ENCODE measurements at places on chromosomes 13 and 19.

DNA sequence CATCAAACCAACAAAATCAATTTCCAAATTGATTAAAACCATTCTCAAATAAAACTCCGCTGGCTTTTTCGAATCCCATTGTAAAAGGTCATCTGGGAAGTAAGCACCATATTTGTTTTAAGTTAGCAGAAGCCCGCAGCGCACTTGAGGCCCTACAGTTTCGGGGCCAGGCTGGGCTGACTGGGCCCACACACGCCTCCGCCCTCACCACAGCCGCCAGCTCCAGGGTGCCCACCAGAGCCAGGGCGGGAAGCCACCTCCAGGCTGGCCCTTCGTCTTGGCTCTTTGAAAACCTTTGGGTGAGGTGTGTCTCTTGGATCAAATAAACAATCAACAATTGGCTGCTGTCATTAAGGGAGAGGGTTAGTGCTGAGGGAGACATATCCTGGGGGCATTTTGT lies 133.3 kb downstream of the SOX1 start:
- DNase-seq = no peak

GRCh38 chr19:5018224-5019015 lies 49.5 kb downstream of the KDM4B start:
- DNase-seq = no peak

GRCh38 chr13:53822136-53822535 lies 793.5 kb downstream of the OLFM4 start:
- no peak for DNase-seq

DNA sequence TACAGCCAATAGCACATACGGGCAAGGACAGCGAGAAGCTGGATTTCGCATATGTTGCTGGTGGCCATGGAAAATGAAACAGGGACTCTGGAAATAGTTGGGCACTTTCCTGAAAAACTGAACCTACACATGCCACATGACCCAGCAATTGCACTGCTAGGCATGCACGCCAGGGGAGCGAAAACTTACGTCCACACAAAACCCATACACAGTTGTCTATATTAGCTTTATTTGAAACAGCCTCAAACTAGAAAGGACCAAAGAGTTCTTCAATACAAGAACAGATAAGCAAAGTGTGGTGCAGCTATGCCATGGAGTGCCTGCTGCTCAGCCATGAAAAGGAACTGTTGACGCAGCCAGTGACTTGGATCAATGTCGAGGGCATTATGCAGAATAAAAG lies 7.3 kb upstream of the SPACA7 start:
- no peak for DNase-seq

GRCh38 chr13:39599842-39600241 lies 3.2 kb downstream of the LHFPL6 start:
- DNase-seq = no peak

- no peak for DNase-seq
These were observed at the start of gene SIGLEC6 for GRCh38 chr19:51531349-51532315. Gene SIGLEC6, minus strand, starts transcription at chr19:51531670. Its CDS starts 22 bp downstream, at chr19:51531648.

- no peak for DNase-seq
These were observed 82.7 kb downstream of the ATP11A start for GRCh38 chr13:112772539-112772909.

GRCh38 chr19:49850487-49851342 lies at the start of gene PTOV1:
Gene PTOV1, plus strand, starts transcription at chr19:49851159.
- peak; percentile 72 for DNase-seq

DNA sequence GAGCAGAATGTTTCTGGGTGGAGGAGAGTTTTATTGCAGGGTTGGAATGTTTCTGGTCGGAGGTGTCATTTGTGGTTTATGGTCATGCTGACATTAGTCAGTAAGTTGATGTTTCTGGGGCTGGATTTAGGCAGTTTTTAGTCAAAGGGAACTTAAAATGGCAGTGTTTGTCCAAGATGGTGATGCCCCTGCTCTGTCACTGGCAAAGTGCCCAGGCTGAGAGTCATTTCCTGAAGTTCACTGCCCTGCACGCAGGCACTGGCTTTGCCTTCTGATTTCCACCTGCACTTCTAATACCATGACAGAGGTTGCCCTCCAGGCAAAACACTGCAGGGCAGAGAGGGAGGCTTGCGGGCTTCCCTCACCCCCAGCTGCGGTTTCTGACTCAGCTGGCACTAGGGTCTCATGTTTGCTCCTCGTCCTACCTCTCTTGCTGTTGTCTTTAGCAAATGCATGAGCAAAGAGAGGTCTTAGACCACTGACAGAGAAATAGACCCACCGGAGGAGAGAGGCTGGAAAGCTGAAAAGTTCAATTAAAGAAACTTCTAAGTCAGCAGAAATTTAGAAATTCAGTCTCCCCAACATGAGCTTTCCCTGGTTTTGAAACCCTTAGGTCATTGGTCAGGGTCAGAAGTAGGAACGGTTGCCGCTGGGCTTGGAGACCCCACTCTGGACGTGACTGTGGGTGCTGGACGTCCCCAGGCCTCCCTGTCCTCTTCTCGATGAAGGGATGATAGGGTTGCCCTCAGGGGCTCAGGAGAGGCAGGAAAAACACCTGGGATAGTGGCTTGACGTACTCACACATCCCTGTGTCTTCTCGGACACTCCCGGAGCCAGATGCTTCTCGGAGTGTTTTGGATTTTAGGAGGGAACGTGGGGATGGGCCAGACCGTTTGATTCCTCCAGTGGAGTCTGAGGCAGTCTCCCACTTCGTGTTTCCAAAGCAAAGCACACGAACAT lies 26.3 kb downstream of the TMEM255B start:
- no peak for DNase-seq

DNA sequence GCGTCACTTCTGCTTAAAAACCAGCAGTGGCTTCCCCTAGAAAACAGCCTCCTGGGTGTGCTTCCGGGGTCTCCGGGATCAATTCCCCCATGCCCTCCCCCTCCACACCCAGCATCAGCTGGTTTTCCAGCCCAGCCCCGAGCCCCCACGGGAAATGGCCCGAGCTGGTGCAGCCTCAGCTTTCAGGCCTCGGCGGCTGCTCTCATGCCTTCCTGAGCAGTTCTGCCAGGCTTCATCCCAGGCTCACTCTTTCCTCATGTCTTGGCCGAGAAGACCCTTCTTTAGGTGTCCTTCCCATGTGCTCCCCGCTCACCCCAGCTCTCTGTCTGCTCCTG lies 103.1 kb upstream of the RNF113B start:
- DNase-seq = no peak

GRCh38 chr19:10895920-10896319 lies 24.6 kb downstream of the CARM1 start:
- DNase-seq = no peak

GRCh38 chr13:43058831-43059230 lies 35.4 kb downstream of the DNAJC15 start:
- DNase-seq = no peak

DNA sequence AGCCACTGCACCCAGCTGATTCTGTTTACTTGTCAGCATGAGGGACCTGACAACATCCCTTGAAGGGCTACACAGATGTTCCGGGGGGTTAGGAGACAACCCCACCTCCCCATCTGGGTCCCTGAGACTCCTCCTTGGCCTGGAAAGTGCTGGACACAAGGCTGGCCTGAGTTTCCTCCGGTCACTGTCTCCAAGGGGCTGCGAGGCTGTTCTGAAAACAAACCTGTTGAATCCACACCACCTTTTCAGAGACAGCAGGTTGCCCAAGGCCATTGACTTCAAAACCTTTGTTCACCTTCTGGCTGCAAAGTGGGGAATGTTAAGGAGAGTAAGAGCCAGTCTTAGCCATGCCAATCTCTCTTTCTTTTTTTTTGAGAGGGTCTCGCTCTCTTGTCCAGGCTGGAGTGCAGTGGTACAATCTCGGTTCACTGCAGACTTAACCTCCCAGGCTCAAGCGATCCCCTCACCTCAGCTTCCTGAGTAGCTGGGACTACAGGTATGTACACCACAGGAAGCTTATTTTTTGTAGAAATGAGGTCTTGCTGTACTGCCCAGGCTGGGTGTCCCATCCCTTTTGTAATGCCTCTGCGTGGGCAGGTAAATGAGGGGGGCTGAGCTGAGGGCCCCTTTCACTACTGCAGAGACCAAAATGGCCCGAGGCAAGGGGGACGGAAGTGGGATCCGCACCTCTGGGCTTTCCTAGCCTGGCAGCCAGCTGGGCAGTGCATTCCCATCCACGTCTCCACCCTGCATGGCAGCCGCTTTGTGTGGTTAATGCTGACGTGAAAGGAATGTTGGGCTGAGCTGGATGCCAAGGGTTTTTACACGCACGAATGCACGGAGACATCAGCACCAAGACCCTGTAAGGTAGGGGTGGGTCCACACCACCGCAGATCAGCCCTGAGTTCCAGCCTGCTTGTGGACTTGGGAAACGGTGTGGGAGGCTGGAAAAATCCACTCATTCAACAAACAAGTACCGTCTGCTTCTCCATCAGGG lies 1.9 kb upstream of the ZNF628 start:
- DNase-seq = no peak

- peak; percentile 35 for DNase-seq
These were observed 13.6 kb downstream of the LCP1 start for GRCh38 chr13:46168341-46168740.

- no peak for DNase-seq
These were observed 45.6 kb upstream of the MRI1 start for GRCh38 chr19:13718733-13719132.

- DNase-seq = no peak
These were observed 79.0 kb upstream of the ZNF536 start for GRCh38 chr19:30293051-30293785.

DNA sequence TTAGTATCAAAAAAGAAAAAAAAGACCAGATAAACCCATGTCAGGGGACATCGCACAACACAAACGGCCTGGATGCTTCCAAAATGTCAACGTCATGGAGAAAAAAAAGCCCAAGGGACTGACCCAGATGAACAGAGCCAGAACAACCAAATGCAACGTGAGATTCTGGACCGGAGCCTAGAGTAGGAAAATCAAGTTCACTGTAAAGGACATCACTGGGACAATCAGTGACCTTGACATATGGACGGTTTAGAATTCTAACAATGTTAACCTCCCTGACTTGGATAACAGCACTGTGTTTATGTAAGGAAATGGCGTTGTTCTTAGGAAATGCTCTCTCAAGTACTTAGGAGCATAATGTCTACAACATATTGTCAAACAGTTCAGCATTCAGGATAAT lies 15.1 kb upstream of the EMP3 start:
- DNase-seq = no peak

- DNase-seq = no peak
These were observed 169.4 kb upstream of the HTR2A start for GRCh38 chr13:47066226-47066625.

DNA sequence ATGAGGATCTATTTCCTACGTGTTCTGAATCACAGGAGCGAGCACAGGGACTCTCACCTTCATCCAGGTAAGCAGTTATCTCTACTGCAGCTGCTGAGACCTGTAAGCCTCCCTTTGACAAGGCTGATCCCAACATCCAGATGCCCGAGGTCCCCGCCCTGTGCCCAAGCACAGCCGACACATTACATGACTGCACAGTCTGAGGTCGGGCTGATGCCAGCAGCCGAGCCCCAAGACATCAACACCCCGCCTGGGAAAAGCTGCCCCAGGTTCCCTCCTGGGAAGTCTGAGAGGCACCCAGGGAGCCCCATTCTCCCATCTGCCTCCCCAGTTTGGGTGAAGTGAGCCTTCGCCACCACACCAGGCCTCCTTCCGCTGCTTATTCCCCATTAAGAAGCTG lies 95.9 kb downstream of the COL4A1 start:
- no peak for DNase-seq

DNA sequence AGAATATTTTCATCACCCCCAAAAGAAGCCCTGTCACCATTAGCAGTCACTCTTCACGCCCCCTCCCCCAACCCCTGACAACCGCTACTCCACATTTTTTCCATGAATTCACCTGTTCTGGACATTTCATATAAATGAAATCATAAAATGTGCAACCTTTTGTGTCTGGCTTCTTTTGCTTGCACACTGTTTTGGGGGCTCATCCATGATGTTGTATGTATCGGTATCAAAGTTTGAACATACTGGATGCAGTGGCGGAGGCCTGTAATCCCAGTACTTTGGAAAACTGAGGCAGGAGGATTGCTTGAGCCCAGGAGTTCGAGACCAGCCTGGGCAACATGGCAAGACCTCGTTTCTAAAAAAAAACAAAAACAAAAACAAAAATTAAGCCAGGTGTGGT lies 7.2 kb downstream of the GADD45B start:
- no peak for DNase-seq

GRCh38 chr19:4493929-4494690 lies 22.0 kb downstream of the HDGFL2 start:
- DNase-seq = no peak

GRCh38 chr19:44903602-44904425 lies 1.8 kb upstream of the APOE start:
- peak; percentile 32 for DNase-seq

DNA sequence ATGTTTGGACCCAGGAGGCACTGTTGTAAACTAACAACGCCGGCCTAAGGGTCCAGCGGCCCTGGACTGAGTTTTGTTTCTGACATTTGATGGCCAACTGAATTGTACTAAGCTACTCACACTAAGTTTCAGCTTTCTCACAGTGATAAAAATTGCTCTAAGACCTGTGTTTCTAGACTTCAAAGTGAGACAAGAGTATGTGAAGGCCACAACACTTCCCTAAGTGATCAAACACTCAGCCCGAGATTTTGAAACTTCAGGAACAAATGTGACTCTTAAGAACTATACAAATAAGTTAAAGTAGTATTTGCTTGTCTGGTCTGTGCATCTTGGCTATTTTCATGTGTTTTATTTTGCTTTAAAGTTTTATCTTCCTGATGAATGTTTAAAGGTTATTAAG lies 30.2 kb downstream of the EFNB2 start:
- no peak for DNase-seq

- DNase-seq = no peak
These were observed 11.6 kb downstream of the IGFL2 start for GRCh38 chr19:46159418-46160232.

DNA sequence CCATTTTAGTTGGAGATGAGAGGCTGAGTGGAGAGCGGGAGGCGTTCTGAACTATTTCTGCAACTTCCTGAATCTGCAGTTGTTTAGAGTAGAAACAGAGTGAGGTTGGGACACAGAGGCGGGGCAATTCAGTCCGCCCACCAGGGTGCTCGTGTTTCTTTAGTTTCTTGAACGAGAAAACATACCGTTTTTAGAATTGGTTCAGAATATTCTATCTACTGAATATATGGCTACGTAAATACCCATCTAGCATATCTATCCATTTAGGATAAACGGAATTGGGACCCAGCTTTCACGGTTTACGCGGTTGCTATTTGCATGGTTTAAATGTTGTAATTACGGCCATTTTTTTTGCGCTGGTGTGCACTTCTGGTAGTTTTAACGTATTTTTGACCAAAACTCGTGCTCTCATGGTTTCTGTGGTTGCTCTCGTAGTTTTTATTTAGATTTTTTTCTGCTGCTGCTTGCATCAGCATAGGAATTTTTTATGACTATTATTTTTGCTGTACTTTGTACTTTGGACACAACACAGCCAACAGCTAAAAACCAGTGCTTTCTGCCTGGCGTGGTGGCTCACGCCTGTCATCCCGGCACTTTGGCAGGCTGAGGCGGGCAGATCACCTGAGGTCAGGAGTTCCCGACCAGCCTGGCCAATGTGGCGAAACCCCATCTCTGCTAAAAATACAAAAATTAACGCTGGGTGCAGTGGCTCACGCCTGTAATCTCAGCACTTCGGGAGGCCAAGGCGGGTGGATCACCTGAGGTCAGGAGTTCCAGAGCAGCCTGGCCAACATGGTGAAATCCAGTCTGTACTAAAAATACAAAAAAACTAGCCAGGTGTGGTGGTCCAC lies 32.7 kb downstream of the TIMM13 start:
- no peak for DNase-seq
